ENCODE measurements at places on chromosomes 12 and 14.

DNA sequence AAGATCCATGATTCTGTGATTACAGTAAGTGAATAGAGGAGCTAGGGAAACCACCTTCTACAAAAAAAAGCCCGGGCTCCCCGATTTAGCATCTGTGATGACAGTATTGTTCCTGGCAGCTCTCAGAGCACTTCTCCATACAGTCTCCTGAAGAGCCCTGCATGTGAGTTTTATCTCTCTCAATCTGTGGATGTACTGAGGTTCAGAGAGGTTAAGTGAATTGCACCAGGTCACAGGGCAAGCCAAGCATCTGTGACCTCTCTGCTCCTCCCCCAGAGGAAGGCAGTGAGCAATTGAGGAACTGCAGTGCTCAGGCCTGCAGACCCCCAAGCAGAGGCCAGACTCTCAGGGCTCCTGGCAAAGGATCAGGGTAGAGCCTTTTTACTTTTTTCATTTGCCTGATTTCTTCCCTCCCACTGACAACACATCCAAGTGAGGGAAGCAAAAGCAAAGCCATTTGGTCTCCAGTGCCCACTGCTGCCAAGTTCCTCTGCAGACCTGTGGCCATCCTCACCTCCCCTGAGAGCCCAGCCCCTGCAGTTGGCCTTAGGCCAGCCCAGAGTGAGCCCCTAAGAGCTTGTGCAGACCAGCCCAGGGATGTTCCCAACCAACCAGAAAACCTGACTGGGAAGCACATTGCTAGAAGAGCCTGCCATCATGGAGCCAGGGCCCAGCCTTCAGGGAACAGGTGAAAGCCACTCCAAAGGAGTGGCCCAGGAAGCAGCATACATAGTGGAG lies 47.6 kb upstream of the PNMA1 start:
- DNase-seq, result no peak

GRCh38 chr14:24256960-24257359 lies 6.0 kb downstream of the TGM1 start:
- DNase-seq, result no peak

DNA sequence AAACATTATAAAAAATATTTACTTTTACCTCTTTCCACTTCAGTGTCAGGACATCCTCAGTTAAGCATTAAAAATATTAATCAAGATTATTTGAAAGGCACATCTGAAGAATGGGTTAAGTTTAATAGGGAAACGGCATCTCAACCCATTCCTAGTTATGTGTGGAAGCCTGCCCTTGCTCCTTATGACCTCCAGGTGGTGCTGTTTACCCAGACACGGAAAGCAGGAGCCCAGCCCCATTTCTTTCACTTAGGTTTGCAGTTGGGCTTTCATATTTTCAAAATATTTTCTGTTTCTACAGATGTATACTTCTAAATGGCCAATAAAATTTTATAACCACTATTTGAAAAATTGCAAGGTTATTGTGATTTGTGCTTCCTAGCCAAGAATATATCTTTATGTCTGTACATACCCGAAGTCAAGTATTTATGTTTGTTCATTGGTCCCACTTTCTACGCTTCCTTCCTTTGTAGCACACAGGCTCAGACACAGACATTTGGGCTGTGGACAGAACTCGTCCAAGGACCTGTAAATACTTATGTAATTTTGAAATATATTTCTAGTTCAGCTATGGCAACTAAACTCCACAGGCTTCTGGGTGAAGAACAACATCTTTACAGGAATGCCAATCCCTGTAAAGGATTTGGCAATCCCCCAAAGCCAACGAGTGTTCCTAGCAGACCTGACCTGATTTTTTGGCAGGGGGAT lies 247.1 kb downstream of the AKAP6 start:
- DNase-seq, result no peak

- DNase-seq, result no peak
Measured at GRCh38 chr12:11869406-11869805, 201.3 kb upstream of the BCL2L14 start.

- DNase-seq, result no peak
Measured at GRCh38 chr12:109609342-109609741, 35.7 kb downstream of the MVK start.

- DNase-seq, result no peak
Measured at GRCh38 chr12:31584782-31585181, 6.2 kb downstream of the DENND5B start.

- DNase-seq, result no peak
Measured at GRCh38 chr12:2588345-2588744, 206.4 kb upstream of the FKBP4 start.

- DNase-seq, result no peak
Measured at GRCh38 chr14:34465069-34465859, 3.2 kb upstream of the SPTSSA start.

DNA sequence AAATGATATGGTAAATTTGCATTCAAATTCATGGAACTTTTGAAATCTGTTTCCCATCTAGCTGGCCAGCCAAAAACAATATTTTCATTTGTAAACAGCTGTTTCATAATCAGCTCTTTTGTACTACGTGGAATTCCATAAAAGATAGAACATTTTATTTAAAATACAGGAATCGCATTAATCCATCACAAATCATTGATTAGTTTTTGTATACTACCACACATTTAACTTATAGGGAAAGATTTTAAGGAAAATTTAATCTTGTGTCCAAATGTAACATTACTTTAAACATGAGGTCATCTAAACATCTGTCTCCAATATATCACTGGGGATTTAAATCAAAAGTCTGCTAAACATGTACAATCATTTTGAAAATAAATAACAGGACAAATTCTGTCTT lies 33.5 kb downstream of the SLC25A21 start:
- no peak for DNase-seq

GRCh38 chr12:22866406-22866805 lies 241.4 kb downstream of the ETNK1 start:
- no peak for DNase-seq

DNA sequence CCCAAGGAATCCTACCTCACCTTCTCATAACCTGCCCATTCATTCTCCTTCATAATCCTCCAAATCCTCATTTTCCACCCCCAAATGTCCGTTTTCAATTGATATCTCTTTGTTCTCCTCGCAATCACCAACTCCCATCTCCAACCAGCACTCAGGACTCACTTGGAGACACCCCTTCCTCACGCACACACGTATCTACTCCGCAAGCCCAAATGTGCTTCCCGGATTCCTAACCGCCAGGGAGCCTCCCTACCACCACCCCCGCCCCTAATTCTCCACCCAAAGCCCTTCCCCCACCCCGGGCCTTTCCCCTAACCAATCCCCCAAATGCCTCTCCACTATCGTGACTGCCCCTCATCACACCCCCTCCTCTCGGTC lies 304 bp downstream of the KCTD10 start:
- no peak for DNase-seq

DNA sequence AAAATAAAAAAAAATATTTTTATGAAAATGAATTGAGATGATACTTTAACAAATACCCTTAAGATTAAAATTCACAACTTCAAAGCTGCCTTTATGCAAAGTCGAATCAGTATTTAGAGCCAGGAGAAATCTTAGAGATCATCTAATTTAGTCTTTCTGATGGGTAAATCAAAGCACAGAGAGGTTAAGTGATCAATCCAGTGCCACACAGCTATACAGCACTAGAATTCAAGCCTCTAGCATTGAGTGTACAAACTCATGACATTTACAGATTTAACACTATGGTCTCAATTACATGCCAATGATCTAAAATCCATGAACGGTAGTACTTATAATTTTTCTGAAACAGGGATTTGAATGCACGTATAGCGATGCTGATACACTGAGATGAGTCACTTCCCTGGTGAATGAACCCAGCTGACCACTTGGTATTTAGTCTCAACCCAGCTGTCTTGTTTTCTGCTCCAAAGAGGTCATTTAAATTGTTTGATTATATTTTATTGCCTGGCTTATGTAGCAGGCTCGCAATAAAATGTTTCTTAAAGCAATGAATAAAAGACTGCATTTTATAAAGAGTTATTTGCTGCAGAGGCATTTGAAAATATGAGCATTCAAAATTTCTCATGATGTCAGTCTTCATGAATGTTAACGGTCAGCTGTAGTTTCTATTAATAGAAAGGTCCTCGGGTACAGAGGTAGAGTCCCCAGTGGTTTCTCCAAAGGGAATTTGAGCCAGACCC lies 152.4 kb upstream of the PRICKLE1 start:
- no peak for DNase-seq

DNA sequence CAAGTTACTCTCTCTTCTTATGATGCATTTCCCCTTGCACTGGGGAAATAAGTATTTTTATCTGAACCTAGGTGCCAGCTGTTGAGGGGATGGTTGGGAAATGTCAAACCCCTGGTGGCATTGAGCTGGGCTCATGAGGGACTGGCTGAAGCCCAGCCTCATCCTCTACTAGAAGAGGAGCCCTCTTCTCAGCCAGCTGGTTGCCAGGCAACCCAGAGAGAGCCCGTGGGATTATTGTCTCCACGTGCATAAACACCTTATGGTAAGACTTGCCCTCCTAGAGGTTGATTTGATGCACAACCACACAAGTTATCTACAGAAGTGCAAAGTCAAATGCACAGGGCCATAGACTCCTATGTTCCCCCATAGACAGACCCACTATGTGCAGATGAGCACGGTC lies 89.8 kb downstream of the WSCD2 start:
- no peak for DNase-seq

DNA sequence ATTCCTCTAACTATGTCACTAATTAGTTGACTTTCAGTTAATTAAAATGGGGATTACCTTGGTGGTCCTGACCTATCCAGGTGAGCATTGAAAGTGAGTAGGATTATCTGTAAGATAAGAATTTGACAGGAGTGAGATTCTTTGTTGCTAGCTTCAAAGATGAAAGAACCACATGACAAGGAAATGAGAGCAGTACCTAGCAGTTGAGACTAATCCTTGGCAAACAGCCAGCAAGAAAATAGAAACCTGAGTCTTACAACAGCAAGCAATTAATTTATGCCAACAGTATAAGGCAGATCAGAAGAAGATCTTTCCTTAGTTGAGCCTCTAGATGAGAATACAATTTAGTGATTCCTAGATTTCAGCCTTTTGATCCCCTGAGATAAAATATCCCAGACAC lies 1058.4 kb downstream of the LRFN5 start:
- no peak for DNase-seq

- DNase-seq, result no peak
Measured at GRCh38 chr14:53399057-53399456, 245.9 kb upstream of the DDHD1 start.

GRCh38 chr14:106343626-106344025 lies 817.2 kb downstream of the TMEM121 start:
- DNase-seq, result no peak

DNA sequence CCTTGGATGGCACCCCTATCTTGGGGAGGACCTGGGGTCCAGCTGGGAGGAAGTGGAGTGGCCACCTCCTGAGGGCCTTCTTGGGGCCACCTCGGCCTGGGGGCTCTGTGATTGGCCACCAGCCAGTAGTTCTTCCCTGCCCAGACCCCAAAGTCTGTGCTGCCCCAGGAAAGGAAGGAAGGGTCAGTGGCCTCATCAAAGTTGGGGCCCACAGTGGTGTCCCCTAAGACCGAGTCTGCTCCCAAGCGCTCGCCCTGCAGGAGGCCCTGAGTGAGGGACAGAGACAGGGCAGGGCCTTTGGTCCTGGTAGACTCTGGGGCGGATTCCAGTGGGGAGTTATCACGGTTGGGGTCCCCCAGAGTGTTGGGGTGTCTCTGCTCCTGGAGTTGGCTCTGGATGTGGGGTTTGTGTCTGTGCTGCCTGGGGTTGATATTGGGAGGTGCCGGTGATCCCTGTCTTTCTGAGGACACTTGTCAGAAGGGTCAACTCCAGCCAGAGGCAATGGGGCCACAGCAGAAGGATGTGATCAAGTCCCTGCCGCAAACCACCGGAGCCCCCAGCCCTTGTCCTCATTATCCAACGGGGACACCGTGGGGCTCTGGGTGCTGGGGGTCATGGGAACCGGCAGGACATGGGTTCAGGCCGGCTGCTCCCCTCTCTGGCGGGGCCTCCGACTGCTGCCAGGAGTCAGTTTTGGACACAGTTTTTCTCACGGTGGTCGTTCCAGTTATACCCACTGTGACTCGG lies 364.3 kb downstream of the TMEM121 start:
- peak; percentile 58 for DNase-seq

DNA sequence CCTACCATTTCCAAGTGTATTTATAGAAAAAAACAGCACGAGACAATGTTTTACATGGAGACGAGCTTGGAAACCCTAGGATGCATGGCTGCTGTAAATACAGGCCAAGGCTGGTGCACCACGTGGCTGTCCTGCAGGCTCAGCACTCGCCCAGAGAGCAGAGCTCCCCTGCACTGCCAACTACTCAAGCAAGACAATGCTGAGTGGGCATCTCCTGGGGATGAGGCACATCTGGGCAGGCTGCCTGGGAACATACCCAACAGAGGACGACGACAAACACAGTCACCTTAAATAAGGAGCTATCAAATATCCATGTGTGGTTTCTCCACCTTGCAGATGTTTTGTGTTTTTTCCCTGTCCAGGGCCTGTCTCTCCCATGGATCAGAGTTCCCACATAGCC lies 128.3 kb upstream of the PRMT8 start:
- DNase-seq, result no peak

DNA sequence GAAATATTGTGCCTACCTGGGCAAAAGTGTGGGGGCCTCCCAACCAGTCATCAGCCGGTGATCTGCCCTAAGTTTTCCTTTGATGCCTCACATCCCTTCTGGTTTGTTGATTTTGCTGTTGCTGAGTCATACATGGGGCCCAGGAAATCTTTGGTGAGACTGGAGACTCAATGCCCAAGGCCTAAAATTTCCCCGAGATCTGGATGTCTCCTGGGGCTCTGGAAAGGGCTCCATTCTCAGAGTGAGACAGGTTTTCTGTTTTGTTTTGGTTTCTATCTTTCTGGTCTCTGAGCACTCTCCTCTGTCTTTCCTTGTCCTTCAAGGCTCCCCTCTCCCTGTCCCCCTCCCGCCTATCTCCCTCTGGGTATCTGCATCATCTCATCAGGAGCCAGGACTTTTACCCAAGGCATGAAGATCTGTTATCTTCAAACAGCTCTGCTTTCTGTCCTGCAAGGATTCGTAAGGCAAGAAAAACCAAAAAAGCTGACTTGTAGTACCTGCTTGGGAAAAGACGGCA lies 152.8 kb upstream of the MAX start:
- no peak for DNase-seq

DNA sequence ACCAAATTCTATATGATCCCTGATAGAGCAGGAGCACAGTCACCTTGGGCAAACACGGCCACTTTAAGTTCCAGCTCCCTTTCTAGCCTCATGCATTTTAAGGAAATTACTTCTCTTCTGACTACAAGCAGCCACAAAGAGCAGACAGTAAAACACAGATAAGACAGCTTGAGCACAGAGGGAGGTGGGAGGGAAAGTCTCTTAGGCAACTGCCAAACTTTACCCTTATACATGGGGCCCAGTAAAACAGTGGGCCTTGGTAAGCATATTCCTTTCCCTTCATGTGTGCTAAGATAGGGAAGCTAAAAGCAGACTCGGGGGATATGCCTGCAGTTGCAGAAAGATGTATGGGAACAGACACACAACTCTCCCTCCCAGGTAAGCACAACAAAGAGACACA lies 235.9 kb downstream of the CPNE8 start:
- DNase-seq, result no peak

GRCh38 chr14:101826351-101826750 lies 64.8 kb downstream of the PPP2R5C start:
- DNase-seq, result no peak

- no peak for DNase-seq
Measured at GRCh38 chr12:119829439-119829838, 47.7 kb downstream of the CIT start.

GRCh38 chr12:66092559-66093269 lies 37.8 kb downstream of the LLPH start:
- DNase-seq, result no peak

GRCh38 chr12:22396253-22396652 lies 61.7 kb upstream of the ST8SIA1 start:
- no peak for DNase-seq

- DNase-seq, result no peak
Measured at GRCh38 chr12:92034083-92034482, 111.6 kb downstream of the BTG1 start.

All from RWPE2 (cell line).